ENCODE measurements at places on chromosomes 12 and 14.

DNA sequence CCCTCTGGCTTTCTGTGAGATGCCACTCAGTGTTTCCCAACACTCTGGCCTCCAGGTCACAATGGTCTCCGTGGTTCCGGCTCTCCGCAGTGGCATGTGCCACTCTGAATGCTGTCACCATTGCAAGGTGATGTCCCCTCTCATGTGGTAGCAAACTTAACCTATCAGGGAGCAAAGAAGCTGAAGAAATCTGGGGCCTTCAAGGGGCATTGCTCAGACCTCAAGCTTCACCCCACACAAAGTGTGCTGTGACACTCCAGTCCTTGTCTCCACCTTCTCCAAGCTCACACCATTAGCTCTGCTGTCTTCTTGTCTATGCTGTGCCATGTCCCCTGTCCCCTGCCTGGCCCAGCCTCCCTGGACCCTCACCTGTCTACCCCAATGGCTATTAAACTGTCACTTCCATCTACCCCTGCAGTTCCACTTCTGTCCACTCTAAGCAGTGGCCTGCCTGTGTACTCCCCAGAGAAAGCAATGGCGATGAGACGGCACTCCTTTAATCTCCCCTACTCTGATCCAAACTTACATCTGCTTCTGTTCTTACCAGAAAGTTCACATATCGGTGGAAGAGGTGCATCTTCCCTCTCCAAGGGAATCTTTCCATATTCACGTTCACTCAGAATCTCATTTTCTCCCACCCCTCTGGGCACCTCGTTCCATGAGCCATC, 93.7 kb downstream of the DHRS2 start:
- DNase-seq, result no peak

DNA sequence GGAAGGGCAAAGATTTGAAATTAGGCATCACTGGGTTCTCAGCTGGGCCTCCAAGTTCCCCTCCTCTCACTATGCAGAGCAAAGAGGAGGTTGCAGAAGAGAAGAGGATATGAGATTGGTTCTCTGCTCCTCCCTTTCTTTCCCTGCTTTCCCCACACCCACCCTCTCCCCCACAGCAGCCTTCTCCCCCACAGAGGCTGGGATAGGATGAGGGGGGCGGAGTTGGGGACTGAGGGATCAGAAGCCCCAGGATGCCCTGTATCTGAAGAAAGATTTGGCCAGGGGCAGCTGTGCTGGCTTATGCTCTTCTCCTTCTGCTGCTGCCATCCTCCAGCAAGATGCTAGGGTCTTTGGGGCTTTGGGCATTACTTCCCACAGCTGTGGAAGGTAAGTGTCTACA, at the start of gene AMHR2:
AMHR2 (plus strand) TSS at position 259 of the 400 bp plus-strand sequence; CDS start at position 339, 80 bp downstream.
- no peak for DNase-seq

GRCh38 chr14:71469643-71470335, 462.4 kb upstream of the RGS6 start:
- DNase-seq, result no peak

- DNase-seq, result no peak
These were observed 4.6 kb downstream of the PAWR start for GRCh38 chr12:79686171-79686570.

- DNase-seq, result no peak
These were observed 3.3 kb upstream of the PRKAB1 start for GRCh38 chr12:119664642-119665041.

- no peak for DNase-seq
These were observed 55.9 kb upstream of the AVPR1A start for GRCh38 chr12:63206909-63207308.

GRCh38 chr12:89859508-89860220, 151.0 kb upstream of the ATP2B1 start:
- no peak for DNase-seq

GRCh38 chr12:51898937-51899336, 8.4 kb upstream of the ACVRL1 start:
- no peak for DNase-seq

GRCh38 chr14:60590991-60591414, 58.3 kb downstream of the SIX1 start:
- DNase-seq, result no peak

DNA sequence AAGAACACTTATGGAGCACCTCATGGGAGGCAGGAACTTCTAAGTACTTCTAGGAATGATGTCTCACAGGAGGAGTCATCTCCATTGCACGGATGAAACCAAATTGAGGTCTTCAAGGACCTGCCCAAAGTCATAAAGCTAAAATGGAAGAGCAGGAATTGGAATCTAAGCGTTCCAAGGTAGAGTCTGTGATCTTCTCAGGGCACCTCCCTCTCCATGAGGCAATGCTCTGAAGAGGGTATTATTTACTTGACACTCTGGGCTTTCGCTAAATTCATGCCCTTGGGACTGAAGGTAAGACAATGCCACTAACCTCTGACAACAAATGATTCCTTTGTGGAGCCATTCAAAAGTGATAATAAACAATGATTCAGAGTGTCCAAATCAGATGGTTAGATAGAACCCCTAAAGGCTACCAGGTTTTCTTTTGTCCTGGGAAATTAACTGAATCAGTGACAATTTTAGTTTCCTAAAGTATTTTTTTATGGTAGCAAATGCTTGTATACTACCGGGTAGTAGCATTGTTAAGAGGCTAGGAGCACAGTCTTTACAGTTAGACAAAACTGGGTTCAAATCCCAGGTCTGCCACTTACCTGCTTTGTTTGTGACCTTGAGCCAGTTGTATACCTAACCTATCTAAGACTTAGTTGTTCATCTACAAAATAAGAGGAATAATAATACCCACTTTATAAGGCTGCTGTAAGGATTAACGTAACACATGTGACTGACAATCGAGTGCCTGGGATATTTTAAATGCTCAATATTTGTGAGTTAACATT, 12.3 kb downstream of the HMGA2 start:
- DNase-seq, result no peak

DNA sequence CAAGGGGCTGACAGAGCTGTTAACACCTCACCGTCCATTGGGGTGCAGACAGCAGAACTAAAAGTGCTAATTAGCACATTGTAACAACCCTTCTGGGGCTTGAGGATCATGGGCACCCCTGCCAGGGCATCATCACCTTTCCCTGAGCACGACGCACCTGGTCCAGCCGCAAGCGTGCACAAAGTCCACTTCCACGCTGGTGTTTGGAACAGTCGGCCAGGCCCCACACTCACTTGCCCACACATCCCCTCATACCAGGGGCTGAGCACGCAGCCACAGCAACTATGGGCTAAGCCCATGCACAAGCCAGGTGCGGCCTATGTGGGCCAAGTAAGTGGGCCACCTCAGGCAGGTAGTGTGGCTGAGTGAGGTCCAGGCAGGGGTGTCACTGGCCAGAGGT, 148.7 kb downstream of the CCDC59 start:
- no peak for DNase-seq

DNA sequence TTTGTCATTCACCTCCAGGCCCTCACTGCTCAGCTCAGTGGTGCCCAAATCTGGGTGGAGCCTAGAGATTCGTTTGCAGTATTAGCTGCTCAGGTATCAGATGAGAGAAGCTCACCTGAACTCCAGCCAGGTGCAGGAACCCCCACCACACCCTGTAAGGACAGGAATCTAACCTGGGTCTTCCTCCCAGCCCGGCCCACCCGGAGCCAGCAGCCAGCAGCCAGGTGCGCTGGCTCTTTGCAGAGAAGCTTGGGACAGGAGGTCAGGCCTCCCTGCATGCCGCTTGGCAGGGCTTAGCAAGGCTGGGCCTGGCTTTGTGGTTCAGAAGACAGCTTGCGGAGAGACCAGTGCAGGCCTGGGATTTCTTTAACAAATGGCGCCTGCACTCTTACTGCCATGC, 125.6 kb upstream of the MYL2 start:
- no peak for DNase-seq

- no peak for DNase-seq
These were observed 171.7 kb upstream of the RTL1 start for GRCh38 chr14:101075025-101075800.

- DNase-seq, result no peak
These were observed 16.1 kb downstream of the ERP29 start for GRCh38 chr12:112029301-112029700.

GRCh38 chr12:22271023-22271422, 63.5 kb downstream of the ST8SIA1 start:
- no peak for DNase-seq

DNA sequence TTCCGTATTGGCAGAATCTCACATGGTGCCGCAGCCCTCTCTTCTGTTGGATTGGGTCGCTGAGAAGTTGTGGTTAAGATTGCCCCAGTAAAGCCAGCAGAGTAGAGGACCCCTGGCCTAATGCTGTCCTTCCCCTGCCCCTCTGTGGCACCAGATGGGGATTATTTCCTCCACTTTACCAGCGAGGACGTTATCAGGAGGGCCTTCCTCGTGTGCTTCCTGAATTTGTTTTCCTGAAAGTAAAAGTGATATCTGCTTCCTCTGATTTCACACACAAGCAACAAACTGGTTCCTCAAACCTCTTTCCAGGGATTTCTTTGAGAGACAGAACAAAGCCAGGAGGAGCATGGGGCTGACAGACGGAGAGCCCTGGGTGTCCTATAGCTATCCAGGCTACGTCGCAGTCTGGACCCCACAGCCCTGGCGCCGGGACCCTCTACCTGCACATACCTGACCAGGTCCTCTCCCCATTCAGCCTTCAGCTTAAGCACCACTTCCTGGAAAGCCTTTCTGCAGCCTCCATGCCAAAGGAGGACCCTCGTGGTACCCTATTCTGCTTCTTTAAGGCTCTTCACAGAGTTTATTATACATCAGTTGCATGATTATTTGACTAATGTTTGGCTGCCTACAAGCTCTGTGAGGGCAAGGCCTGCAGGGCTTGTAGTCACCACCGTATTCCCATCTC, 314.8 kb upstream of the FKBP4 start:
- DNase-seq, result no peak

GRCh38 chr14:100522616-100523099, 64.6 kb downstream of the BEGAIN start:
- no peak for DNase-seq

DNA sequence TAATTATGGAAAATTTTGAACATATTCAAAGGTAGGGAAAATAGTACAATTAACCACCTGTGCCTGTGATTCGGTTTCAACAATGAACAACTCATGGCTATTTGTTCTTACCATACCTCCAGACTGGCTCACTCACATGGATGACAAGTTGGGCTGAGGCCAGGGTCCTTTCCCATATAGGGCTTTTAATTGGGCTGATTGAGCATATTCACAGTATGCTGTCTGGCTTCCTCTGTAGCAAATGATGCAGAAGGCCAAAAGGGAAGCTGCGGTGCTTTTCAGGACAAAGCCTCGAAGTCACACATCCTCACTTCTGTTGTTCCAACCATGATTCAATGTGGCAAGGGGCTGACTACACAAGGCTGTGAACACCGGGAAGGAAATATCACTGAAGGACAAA, 297.5 kb upstream of the SLC16A7 start:
- no peak for DNase-seq

DNA sequence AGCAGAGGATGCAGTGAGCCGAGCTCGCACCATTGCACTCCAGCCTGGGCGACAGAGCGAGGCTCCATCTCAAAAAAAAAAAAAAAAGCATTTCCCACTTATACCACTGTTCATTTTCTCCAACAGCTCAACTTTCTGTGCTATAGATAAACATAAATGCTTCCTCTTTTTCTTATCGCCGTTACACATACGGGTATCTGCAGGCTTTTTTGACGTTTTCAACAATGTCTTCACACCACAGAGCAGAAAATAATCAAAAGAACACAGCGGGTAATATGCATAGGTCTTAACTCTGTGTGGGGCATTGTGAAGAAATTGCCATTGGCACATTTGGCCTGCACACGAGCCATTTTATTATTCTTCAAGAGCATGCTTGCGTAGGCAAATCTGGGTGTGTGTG, 86.4 kb downstream of the CAPZA3 start:
- DNase-seq, result no peak

DNA sequence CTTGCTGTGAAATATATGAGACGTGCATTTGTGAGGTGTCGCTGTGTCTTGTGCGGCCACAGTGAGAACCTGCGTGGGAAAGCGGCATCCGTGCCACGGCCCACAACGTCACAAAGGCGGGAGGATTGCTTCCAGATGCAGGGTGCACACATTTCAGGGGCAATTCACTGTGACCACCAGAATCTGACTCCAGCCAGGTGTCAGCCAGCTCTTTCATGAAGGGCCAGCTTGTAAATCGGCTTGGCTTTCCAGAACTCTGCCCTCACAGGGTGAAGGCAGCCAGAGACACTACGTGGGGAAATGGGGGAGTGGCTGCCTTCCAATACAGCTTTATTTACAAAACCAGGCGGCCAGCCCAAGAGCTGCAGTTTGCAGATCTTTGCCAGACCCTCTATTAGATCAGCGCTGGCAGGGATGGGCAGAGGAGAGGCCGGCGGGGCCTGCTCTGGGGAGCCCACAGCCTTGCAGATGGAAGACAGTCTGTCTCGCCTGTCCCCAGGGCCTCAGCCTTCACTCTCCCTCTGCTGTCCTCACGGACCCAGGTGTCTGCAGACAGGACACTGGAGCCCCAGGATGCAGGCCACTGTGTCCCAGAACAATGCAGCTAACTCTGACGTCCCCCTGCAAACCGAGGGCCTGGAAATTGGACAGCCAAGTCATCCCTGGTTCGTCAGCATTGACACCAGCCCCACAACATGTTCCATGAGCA, 53.5 kb downstream of the ADGRD1 start:
- DNase-seq, result no peak

DNA sequence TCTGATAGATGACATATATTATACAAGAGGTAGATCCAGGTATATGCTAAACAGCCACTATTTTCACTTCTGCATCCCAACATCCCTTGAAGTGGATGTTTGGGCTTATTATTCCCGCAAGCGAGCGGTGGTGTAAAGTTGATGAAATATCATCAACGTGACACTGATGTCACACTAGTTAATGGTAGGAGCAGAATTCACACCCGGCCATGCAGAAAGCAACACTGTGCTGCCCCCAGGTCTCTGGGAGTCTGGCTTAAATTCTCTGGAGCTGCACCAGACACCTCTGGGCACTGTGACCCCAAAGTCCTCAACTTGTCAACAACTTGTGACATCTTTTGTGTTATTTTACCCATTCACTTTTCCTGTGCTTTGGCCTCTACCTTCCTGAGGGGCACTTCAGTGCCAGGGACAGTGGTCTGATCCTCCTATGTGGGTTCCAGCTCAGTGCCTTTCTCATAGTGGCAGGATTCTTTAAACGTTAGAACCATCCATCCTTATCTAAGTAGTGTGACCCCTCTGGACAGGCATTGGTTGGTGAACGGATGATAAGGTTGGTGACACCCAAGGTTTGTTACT, 952 bp downstream of the DRAM1 start:
- no peak for DNase-seq

DNA sequence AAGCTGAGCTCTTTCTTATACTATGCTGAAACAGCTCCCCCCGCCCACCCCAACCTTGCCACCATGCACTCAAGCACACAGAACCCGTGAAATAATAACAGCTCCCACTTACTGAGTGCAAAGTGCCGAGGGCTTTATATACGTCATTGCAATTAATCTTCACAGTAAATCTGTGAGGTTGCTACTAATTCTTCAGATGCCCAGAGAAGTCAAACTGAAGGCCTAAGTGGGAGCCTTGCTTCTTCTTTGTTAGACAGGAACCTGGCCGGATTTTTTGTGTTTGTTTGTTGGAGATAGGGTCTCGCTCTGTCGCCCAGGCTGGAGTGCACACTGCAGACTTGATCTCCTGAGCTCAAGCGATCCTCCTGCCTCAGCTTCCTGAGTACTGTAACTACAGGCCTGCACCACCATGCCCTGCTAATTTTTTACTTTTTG, 34.0 kb downstream of the VCPKMT start:
- no peak for DNase-seq

GRCh38 chr12:84685379-84685778, 227.2 kb downstream of the SLC6A15 start:
- DNase-seq, result no peak

GRCh38 chr14:52733824-52734223, 3.9 kb downstream of the STYX start:
- DNase-seq, result no peak

GRCh38 chr12:14059548-14059947, 78.1 kb upstream of the GRIN2B start:
- no peak for DNase-seq
